ENCODE measurements at places on chromosomes 2 and 18. TPM values are rescaled to one million over a fixed set of nuclear protein-coding genes. Genes with fewer than 3 reads are reported as not detected.
A peak's percentile ranks its signal among the peaks of the same experiment; 100 is the strongest.

DNA sequence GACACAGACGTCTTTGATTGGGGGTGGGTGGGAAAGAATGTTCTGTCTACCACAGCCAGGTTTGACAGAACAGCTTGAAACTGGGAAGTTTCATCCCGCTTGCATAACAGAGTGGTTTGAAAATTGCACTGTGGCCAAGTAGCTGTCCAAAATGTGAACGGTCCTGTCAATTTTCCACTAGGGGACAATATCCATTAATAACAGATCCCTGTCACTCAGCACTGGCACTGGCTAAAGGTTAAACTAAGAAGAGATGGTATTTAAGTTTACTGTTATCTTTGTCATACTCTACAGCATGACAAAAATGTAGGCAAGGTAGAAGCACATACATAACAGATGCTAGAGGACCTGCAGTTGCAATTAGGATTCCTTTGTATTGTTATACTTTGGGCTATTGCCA lies 55.6 kb upstream of the ACMSD start:
- no peak for DNase-seq

- DNase-seq: no peak
Observed at GRCh38 chr2:99697811-99698568, 208.2 kb upstream of the REV1 start.

GRCh38 chr18:31931886-31932240 lies 11.1 kb downstream of the TRAPPC8 start:
- DNase-seq: no peak

DNA sequence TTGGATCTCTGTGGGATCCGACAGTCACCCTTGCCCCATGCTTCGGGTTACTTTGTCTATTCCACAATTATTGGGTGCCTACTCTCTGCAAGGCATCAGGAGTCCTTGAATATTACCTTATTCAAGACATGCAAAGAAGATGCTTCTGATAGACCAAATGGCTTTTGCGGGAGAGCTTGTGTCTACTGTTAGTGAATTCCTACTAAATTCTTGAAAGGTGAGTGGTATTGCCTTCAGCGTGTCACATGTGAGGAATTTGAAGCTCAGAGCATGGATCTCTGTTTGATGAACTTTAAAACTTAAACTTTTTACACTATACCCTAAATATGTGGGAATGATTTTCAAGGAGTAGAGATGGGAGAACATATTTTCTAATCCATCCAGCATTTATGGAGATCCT lies 184.4 kb downstream of the LTBP1 start:
- no peak for DNase-seq

SLC4A5 gene
- total RNA-seq: 1.3 TPM

DNA sequence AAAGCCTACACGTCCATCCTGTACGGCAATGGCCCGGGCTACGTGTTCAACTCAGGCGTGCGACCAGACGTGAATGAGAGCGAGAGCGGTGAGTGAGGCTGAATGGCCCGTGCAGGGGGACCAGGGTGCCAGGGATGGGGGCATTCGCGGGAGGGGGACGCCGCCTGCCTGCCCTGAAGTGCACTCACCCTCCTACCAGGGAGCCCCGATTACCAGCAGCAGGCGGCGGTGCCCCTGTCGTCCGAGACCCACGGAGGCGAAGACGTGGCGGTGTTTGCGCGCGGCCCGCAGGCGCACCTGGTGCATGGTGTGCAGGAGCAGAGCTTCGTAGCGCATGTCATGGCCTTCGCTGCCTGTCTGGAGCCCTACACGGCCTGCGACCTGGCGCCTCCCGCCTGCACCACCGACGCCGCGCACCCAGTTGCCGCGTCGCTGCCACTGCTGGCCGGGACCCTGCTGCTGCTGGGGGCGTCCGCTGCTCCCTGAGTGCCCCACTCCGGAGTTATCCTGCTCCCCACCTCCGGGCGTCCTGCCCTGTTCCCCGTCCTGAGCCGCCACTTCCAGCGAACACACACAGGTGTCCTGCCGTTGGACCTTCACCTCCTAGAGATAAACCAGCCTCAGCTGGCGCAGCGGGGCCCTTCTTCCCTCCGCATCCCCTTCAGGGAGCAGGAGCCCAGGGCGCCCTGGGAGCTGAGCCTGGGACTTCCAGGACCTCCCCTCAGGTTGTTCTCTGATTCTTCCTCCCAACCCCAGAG lies 2.9 kb downstream of the ALPI start:
- no peak for DNase-seq

- peak; percentile 61 for DNase-seq
Observed at GRCh38 chr18:13375302-13376255, 157.0 kb downstream of the LDLRAD4 start.

- no peak for DNase-seq
Observed at GRCh38 chr18:41338341-41338740, 616.7 kb upstream of the PIK3C3 start.

TRIM54 gene
- not detected for total RNA-seq

- DNase-seq: no peak
Observed at GRCh38 chr18:55251254-55251971, 292.2 kb upstream of the CCDC68 start.

ALPP gene
- total RNA-seq: not detected

All from omental fat pad (tissue), 4 donors.